Breast epithelium (tissue), 4 donors: ENCODE measurements at places on chromosomes 7 and 10. TPM values are rescaled to one million over a fixed set of nuclear protein-coding genes. Genes with fewer than 3 reads are reported as not detected.

The SEC61A2 gene
- total RNA-seq, result 10.2 TPM

- H3K4me1 ChIP-seq, result peaks cover 12% of the 10 kb centered on the region
- DNase-seq, result no peak
- no peaks in the 10 kb centered on the region for H3K36me3 ChIP-seq
- H3K27me3 ChIP-seq, result no peaks in the 10 kb centered on the region
- peak overlapping the region; percentile 79 for H3K4me3 ChIP-seq
Measured at GRCh38 chr10:112952282-112953173, 2.5 kb downstream of the TCF7L2 start.

DNA sequence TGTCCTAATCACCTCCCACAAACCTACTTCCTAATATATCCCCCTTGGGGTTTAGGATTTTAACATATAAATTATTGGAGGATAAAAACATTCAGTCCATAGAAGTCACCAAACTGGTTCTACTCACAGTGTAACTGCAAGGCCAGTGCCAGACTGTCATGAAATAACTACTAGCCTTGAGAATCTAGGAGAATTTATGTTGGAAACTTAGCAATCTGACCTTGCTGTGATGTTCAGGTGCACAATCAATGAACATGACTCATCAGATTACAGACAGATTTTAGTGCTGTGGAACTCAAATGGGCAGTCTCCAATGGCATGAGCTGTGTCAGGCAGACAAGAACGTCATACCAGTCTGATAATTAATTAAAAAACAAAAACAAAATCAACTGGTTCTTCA, 571.4 kb upstream of the IGFBP3 start:
- H3K36me3 ChIP-seq, result no peaks in the 10 kb centered on the region
- H3K27me3 ChIP-seq, result no peaks in the 10 kb centered on the region
- no peaks in the 10 kb centered on the region for H3K4me1 ChIP-seq
- DNase-seq, result no peak
- H3K27ac ChIP-seq, result no peak overlapping the region

DNA sequence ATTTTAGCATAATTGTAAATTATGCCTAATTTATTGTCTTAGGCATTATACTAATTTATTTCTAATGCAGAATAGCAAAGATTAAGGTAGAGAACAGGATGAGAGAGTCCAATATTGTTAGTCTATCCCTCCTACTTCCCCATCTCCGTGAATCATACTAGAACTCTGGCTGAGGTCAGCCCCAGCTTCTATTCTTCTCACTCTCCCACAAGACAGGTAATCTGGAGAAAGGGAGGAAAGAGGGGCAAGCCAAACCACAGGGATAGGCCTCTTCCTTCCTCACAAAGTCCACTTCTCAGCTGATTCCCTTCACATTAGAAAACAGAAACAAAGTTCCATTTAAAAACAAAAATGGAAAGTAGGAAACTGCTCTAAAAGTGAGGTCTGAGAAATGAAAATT, 117.5 kb upstream of the LAMB4 start:
- no peaks in the 10 kb centered on the region for H3K4me1 ChIP-seq
- no peaks in the 10 kb centered on the region for H3K36me3 ChIP-seq
- no peaks in the 10 kb centered on the region for H3K27me3 ChIP-seq
- DNase-seq, result no peak
- no peak overlapping the region for H3K27ac ChIP-seq

- H3K4me3 ChIP-seq, result no peak overlapping the region
- no peaks in the 10 kb centered on the region for H3K36me3 ChIP-seq
- H3K27ac ChIP-seq, result no peak overlapping the region
- H3K4me1 ChIP-seq, result no peaks in the 10 kb centered on the region
- DNase-seq, result no peak
Measured at GRCh38 chr10:70761031-70761601, 24.1 kb downstream of the TBATA start.

DNA sequence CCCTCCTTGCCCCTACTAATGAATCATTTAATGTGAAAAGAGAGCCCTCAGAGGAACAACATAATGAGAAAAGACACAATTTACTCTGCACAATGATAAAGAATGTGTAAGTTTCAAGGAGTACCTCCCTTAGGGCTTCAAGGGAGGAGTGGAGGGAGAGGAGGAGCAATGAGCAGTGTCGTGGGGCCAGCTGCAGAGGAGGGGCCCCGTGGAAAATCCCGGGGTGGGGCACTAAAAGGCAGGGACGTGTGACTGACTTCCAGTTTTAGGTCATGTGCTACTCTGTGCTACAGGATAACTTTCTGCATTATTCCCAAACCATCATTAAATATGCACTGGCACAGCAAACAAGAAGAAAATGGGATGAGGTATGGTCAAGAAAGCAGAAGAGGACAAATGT, 108.1 kb downstream of the ANLN start:
- no peaks in the 10 kb centered on the region for H3K27me3 ChIP-seq
- no peaks in the 10 kb centered on the region for H3K4me1 ChIP-seq
- no peak overlapping the region for H3K4me3 ChIP-seq
- no peak for DNase-seq
- no peak overlapping the region for H3K27ac ChIP-seq

The LRMDA gene
- total RNA-seq, result 17.1 TPM

DNA sequence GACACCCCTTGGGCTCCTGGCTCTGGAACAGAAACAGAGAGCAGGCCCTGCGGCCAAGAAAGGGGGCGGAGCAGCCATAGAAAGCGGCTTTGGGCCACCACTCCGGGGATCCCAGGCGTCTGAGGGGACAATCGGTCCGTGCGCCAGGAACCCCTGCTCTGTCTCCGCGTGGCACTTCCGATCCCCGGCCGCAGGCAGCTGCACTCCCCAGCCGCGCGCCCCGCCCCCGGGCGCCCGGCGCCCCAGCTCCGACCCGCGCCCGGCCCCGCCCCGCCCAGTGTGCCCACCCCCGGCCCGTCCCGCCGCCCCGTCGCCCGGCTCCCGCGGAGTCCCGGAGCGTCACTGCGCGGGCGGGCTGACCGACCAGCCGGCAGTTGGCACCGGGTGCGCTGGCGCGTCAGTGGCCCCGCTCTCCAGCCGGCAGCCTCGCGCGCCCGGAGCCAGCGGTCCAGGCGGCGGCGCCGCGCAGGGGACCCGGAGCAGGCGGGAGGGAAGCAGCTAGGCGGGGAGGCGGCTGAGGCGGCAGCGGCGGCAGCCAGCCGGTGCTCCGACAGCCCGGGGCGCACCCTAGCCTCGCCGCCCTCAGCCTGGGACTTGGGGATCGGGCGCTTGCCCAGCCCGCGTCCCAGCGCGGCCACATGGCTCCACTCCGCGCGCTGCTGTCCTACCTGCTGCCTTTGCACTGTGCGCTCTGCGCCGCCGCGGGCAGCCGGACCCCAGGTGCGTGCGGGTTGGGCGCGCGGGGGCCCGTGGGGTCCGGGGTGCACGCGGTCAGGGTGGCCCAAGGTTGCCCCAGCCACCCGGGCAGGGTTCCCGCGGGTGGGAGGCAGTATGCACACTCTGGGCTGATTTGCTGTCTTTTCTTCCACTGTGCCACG, at the start of gene ADAMTS14:
Gene ADAMTS14 (plus strand): TSS at position 342 of the 878 bp plus-strand sequence. CDS start 297 bp downstream, at position 639.
- no peaks in the 10 kb centered on the region for H3K4me1 ChIP-seq
- H3K27ac ChIP-seq, result no peak within 1 kb of the TSS
- H3K27me3 ChIP-seq, result peaks cover 18% of the 10 kb centered on the region
- H3K36me3 ChIP-seq, result no peaks in the 10 kb centered on the region
- peak within 1 kb of the TSS; percentile 27 for H3K4me3 ChIP-seq

The NRP1 gene
- total RNA-seq, result 76.0 TPM

GRCh38 chr7:152459724-152460251, 24.0 kb upstream of the KMT2C start:
- no peaks in the 10 kb centered on the region for H3K27me3 ChIP-seq
- H3K4me1 ChIP-seq, result no peaks in the 10 kb centered on the region
- DNase-seq, result no peak
- no peaks in the 10 kb centered on the region for H3K36me3 ChIP-seq

DNA sequence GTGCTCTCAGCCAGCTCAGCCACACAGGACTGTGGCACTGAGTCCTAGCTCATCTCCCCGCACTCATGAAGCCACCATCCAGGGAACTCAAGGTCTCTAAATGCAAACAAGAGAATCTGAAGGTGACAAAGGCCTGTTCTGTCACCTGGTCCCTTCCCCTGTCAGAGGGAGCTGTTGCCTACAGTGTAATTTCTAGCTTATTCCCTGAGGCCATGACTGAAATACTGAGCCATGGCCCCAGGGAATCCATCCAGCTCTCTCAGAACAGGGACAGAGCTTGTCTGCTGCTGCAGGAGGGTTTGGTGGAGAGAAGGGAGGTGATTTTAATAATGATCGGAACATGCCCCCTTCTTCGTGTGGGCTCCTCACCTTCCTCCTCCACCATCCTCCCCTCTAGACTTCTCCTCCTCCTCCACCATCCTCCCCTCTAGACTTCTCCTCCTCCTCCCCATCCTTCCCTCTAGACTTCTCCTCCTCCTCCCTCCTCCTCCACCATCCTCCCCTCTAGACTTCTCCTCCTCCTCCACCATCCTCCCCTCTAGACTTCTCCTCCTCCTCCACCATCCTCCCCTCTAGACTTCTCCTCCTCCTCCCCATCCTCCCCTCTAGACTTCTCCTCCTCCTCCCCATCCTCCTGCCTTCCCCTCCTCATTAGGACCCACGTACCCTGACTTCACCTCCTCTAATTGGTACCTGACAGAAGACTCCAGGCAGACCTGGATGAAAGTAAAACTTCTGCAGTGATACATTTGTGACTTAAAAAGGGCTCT, 338.0 kb upstream of the MKI67 start:
- no peaks in the 10 kb centered on the region for H3K4me1 ChIP-seq
- H3K27me3 ChIP-seq, result peaks cover 25% of the 10 kb centered on the region
- no peak overlapping the region for H3K27ac ChIP-seq

The GIMAP8 gene
- total RNA-seq, result 7.2 TPM

- H3K4me1 ChIP-seq, result no peaks in the 10 kb centered on the region
- H3K27me3 ChIP-seq, result no peaks in the 10 kb centered on the region
- H3K36me3 ChIP-seq, result no peaks in the 10 kb centered on the region
- H3K27ac ChIP-seq, result no peak overlapping the region
- no peak for DNase-seq
- no peak overlapping the region for H3K4me3 ChIP-seq
Measured at GRCh38 chr7:81623251-81623855, 146.5 kb downstream of the HGF start.

DNA sequence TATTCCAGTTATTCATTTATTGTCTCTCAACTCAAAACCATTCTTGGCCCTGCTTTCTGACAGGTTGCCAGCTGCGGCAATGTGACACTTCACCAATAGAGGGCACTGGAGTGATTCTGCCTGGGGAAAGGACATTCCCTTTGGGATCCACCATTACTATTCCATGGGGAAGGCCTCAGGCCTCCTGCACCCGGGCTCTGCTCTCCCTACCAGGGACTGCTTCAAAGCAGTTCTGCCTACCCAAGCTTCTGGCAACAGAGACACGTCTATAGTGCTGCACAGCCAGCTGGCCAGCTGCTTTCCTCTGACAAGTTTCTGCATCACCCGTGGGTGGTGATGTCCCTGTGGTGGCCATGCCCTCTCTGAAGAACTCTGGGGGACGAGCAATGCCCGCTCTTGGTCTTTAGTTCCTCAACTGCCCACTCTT, 163.8 kb downstream of the ELMO1 start:
- no peaks in the 10 kb centered on the region for H3K36me3 ChIP-seq
- H3K27ac ChIP-seq, result no peak overlapping the region
- no peak overlapping the region for H3K4me3 ChIP-seq
- no peaks in the 10 kb centered on the region for H3K4me1 ChIP-seq
- DNase-seq, result no peak

DNA sequence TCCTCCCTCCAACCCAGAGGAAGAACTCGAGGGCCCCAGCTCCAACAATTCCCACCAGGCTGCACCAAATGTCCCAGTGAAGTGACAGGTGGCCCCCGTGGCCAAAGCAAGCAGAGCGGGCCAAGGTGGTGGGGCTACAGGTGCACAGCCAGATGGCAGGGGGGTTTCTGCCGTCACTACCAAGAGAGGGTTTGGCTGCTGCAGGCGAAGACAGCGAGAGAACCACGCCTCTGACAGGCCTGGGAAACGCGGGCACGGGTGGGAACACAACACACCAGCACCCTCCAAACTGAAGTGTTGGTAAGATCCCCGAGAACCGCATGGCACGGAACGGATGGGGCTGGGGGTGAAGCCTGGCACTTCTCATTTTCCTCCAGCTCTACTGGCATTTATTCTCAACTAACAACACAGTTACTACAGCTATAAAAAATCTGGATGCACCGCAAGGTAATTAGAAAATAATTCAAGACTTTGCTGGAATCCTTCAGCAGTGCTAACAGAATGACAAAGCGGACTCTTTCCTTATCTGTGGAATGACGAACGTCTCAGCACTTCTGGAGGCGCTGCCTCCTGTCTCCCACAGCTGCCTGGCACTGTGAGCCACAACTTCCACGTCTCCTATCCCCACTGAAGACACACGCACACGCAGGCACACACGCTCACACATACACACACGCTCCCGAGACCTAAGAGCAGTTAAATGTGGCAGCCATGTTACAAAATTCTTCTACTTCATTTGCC, 167.9 kb downstream of the TCERG1L start:
- H3K36me3 ChIP-seq, result no peaks in the 10 kb centered on the region
- no peaks in the 10 kb centered on the region for H3K27me3 ChIP-seq
- DNase-seq, result no peak
- H3K4me3 ChIP-seq, result no peak overlapping the region
- H3K27ac ChIP-seq, result no peak overlapping the region

The ZNF783 gene
- 17.6 TPM for total RNA-seq
